GM19239 (cell line): ENCODE measurements at places on chromosomes 6 and 20.

- no peak for DNase-seq
Measured at GRCh38 chr6:170179616-170180324, 111.1 kb downstream of the DLL1 start.

GRCh38 chr20:62578294-62578897, 63.9 kb upstream of the SLCO4A1 start:
- no peak for DNase-seq

- peak; percentile 20 for DNase-seq
Measured at GRCh38 chr6:15936503-15936902, 192.4 kb upstream of the MYLIP start.

GRCh38 chr6:138307352-138307751, 70.4 kb upstream of the SMIM28 start:
- no peak for DNase-seq

DNA sequence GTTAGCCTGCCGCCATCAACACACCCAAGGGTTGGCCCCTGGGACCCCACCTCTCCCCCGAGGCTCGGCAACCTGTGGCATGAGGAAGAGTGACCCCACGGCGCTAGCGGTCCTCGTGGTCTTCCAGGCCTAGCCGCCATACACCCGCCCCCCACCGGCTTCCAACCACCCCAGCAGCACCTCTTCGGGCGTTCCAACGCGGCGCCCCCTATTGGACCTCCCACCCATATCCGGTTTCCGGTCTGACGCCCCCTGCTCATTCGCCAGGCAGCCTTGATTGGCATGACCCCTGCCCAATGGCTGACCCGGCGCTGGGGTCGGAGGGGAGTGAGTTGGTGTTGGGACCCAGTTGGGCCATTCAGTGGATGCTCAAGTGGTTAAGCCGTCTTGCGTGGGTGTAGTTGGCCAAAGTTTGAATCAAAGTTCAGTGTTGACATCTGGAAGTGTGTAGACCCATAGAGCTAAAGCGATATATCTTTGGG, at the start of gene GNAS-AS1:
TSS of gene GNAS-AS1 (minus strand) at position 210 of the 482 bp plus-strand sequence.
- peak; percentile 91 for DNase-seq

DNA sequence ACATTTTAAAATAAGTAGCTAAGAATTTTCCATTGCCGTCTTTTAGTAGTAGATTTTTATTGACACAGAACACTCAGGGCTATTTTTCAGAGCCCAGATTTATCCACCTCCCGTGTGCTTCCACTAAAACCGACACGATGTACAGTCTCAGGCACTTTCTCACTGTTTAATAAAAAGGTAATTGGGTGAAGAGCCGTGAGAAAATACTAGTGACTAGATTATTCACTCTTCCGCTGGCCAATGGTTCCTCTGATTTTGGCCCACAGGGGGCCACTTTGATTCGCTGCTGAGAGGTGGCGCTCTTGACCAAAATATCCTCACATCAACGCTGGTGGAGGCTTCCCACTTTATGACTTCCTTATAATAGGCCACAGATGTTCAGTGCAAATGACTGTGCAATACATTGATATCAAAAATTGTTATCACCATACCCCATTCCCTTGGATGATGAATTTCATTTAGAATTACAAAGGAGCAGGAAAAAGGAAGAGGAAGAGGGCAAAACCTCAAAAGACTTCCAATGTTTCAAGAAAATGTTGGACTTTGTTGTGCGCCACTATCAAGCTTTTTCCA, 12.3 kb upstream of the HDDC2 start:
- DNase-seq = no peak
